ENCODE measurements at places on chromosomes 11 and 22.

DNA sequence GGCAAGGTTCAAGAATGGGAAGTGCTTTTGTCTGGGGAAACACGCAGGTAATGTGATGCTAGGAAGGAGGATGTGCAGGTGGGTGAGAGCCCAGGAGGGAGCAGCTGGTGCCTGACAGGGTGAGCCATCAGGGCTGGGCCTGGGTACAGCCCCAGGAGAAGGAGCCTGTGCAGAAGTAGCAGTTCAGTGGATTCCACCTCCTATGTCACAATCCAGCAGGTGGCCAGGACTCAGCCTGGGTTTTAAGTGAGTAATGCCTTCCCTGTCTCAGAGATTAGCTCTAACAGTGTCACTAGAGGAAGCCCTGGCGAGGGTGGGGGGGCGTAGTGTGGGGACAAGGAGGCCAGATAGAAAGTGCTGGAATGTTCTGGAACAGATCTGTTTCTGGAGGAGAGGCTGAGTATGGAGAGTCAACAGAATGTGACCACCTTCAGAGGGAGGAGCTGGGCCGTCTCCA lies 8.1 kb downstream of the RIC8A start:
- peak; percentile 61 for DNase-seq

DNA sequence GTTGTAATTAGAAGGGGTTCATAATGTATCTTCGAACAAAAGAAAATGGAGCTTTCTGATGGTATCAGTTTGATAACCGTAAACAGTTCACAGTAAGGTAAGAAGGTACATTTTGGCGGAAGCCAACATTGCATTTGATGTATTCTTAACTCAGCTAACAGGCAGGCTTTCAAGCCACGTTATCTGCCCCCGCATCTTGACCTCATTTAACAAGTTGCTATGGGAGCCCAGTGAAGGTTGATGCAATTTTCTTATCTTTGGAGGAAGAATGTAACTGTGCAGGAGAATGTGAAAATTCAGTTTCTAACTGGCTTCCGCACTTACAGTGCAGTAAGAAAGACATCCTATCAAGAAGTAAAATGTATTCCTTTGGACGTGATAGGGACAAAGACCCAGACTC lies 110.6 kb downstream of the ETS1 start:
- DNase-seq, result peak; percentile 89

DNA sequence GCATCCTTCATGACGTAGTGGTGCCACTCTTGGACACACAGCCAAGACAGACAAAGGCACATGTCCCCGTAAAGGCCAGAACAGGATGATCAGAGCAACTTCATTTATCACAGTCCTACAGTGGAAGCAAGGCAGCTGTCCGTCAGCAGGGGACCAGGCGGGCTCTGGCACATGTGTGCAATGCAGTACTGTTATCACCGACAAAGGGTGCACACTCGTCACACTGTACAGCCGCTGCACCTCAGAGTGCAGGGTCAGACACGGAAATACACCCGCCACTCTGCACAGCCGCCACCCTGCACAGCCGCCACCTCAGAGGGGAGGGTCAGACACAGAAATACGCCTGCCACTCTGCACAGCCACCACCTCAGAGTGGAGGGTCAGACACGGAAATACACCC lies 13.4 kb upstream of the IL17REL start:
- DNase-seq, result peak; percentile 22

DNA sequence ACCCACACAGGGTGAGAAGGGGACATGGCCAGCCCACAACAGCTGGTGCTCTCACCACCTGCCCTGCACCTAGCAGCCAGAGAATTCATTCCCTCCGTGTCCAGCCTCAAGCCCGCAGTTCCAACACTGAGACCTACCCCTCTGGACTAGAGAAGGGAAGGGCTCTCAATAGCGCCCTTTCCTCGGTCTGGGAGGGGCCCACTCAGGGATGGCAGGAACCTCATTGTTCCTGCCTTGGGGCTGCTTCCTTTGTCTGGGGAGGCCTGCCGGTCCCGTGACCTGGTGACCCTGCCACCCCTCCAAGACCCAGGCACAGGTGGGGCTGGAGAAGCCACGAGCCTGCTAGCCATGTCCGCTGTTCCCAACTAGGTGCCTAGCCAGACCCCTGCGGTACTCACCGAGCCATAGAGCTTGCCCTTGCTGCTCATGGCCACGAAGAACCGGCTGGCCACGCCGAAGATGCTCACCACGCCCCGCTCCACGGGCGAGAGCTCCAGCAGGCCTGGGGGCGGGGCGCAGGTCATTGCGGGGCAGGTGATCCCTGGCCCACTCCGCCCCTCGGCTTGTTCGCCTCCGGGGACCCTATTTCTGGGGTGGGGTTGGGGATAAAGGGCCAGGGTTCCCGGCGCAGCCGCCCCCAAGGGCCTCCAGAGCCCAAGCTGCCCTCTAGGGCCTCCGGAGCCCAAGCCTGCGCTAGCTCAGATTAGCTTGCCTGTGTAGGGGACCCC lies 1.4 kb downstream of the FGF4 start:
- no peak for DNase-seq

GRCh38 chr11:119832202-119832935 lies 103.4 kb upstream of the NECTIN1 start:
- no peak for DNase-seq

GRCh38 chr11:71928737-71929443 lies at the start of gene RNF121:
Gene RNF121 (plus strand): TSS chr11:71929046. CDS start chr11:71929062, 16 bp downstream.
- DNase-seq, result peak; percentile 99

- no peak for DNase-seq
Measured at GRCh38 chr11:35802221-35802620, 139.6 kb downstream of the TRIM44 start.

DNA sequence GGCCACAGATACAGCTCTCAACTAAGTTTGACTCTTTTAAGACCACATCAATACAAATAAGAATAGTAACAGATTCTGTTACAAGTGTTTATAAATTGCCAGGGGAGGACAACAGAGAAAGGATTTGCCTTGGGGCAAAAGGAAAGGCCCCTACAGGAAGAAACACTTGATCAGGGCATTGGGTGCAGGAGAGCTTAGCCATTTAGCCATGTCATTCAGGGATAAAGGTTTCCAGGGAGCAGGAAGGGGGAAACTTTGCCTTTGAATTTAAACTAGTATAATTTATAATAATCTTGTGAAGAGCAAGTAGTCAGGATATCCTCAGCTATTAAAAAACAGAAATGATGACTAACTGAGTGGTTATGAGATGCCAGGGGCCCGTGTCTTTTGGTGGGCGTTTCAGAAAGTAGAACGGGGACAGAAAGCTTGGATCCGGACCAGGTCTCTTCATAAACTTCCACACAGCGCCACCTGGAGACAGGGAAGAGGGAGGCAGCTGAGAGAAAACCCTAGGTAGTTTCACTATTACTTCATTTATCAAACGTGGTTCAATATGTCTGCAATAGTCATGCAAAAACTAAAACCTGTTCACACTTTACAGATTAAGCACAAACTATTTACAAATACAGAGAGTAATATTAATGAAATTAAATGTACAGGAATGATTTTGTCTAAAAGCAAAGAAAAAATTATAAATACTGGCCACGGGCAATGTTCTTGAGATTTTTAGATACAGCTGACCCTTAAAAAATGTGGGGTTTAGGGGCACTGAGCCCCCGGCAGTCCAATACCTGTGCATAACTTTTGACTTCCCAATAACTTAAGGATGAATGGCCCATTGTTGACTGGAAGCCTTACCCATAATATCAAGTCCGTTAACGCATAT lies 11.0 kb upstream of the SLC5A4 start:
- peak; percentile 88 for DNase-seq

DNA sequence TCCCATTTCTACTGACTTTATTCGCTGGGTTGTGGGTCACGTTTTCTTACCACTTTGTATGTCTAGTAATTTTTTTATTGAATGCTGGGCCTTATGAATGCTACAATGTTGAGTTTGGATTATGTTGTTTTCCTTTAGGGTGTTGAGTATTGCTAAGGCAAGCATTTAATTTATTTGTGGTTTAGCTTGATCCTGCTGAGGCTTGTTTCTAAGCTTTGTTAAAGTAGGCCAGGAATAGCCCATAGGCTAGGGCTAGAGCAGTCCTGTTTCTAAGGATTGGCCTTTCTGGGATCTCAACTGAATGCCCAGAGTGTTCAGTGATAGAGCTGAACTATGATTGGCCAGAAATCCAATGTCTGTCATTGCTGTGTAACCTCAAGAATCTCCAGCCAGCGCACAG lies 56.1 kb upstream of the LDLRAD3 start:
- DNase-seq, result no peak

GRCh38 chr11:26410706-26411366 lies 78.9 kb downstream of the ANO3 start:
- DNase-seq, result no peak

- DNase-seq, result no peak
Measured at GRCh38 chr11:65516135-65516968, 8.5 kb upstream of the SCYL1 start.

- DNase-seq, result no peak
Measured at GRCh38 chr11:35097814-35098455, 41.0 kb upstream of the CD44 start.

- no peak for DNase-seq
Measured at GRCh38 chr22:43408009-43408408, 3.8 kb upstream of the MPPED1 start.

GRCh38 chr11:47464483-47464882 lies 15.5 kb upstream of the RAPSN start:
- peak; percentile 17 for DNase-seq

GRCh38 chr11:128171506-128171905 lies 415.9 kb downstream of the ETS1 start:
- no peak for DNase-seq

- no peak for DNase-seq
Measured at GRCh38 chr11:134988495-134988894, 576.5 kb upstream of the B3GAT1 start.

- DNase-seq, result no peak
Measured at GRCh38 chr11:64626637-64627036, 35.6 kb downstream of the SLC22A12 start.

DNA sequence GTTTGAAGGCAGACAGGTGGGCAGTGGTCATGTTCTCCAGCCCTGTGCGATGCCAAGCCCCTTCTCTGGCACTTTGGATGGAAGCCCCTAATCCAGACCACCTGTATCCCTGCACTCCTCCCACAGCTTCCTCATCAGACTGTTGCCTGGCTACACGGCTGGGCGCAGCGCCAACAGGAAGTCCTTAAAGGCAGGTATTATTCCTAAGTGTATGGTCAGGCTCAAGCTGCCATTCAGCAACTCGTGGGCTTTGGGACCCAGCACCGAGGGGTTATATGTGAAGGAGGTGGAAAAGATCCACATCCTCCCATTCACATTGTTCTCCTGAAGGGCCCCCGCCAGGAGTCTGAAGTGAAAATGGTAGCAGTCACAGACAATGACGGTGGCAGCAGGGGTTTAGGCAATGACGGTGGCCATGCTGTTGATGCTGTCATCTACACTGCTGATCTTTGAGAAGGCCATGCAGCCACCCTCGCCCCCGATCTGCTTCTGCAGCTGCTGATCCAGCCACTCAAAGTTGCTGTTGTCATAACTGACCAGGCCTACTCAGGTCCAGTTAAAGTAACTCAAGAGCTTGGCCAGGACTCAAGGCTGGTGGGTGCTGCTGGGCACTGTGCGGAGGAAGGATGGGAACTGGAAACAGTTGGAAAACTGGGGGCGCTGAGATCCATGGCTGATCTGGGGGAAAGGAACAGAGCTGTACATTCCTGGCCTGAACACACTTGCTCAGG lies 27.7 kb downstream of the OR6Q1 start:
- no peak for DNase-seq

GRCh38 chr11:5600374-5600851 lies 4.0 kb downstream of the TRIM6 start:
- DNase-seq, result peak; percentile 82

- DNase-seq, result no peak
Measured at GRCh38 chr11:38323961-38324761, 1726.1 kb upstream of the RAG2 start.

- DNase-seq, result no peak
Measured at GRCh38 chr11:34929794-34930763, 13.7 kb downstream of the PDHX start.

- no peak for DNase-seq
Measured at GRCh38 chr11:2256951-2257700, 13.3 kb downstream of the ASCL2 start.

- no peak for DNase-seq
Measured at GRCh38 chr11:19683141-19683805, 29.4 kb upstream of the NAV2 start.

- no peak for DNase-seq
Measured at GRCh38 chr11:86755146-86755545, 45.2 kb upstream of the PRSS23 start.

All from activated effector memory CD4-positive, alpha-beta T cell treated with anti-CD3 and anti-CD28 coated beads, Interleukin-2, amount 50 U/mL, for 16 hours (primary cell).